ENCODE measurements at places on chromosomes 2 and 18.

- DNase-seq = no peak
These were observed 112.7 kb upstream of the TEKT4 start for GRCh38 chr2:94758546-94758945.

DNA sequence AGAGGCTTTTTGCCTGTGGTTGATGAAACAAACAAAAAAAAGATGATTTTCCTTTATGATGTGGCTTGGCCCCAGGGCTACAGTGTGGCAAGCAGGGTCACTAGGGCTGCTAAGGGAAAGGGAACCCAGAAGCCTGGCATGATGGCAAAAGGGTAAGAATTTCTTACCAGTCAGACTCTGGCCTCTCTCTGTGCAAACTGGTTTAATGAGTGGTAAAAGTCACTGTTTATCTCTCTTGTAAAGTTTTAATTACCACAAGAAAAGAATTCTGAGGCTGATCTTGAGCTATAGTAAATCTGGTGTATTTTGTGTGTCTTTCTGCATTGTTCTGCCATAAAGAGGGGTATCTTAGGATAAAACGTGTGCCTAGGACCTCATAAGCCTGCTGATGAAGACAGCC is 275.4 kb downstream of the STK39 start:
- no peak for DNase-seq

GRCh38 chr2:122680662-122681061 is 925.2 kb downstream of the TSN start:
- no peak for DNase-seq

GRCh38 chr18:44325903-44326635 is 354.6 kb upstream of the SETBP1 start:
- DNase-seq = no peak

GRCh38 chr2:128651000-128651399 is 332.3 kb upstream of the HS6ST1 start:
- DNase-seq = no peak

GRCh38 chr2:206562375-206562774 is 79.9 kb upstream of the FAM237A start:
- no peak for DNase-seq

GRCh38 chr2:24493713-24494112 is 2.7 kb downstream of the NCOA1 start:
- DNase-seq = no peak

GRCh38 chr18:73948497-73948896 is 199.1 kb downstream of the FBXO15 start:
- no peak for DNase-seq

- no peak for DNase-seq
These were observed 167.2 kb downstream of the TCF4 start for GRCh38 chr18:55420665-55421307.

- DNase-seq = no peak
These were observed 93.8 kb downstream of the ROCK2 start for GRCh38 chr2:11250400-11251196.

GRCh38 chr18:65901522-65901921 is 150.7 kb downstream of the CDH7 start:
- no peak for DNase-seq

DNA sequence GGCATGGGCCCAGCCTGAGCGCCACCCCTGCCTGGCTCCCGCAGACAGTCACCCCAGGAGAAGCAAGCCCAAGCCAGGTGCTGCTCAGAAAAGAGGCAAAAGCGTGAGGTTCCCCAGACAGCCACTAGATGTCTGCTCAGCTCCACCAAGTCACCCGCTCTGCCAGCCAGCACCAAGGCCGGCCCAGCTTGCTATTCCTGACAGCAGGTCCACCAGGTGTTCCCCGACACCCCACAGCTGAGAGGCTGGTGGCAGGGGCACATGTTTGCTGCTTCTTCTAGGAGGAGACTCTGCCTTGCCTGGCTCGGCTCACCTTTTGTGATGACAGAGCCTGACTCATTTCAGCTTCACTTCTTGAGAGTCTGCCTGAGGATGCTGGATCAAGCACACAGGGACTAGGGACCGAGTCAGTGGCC is 206.7 kb downstream of the MGAT5 start:
- DNase-seq = peak; percentile 72

DNA sequence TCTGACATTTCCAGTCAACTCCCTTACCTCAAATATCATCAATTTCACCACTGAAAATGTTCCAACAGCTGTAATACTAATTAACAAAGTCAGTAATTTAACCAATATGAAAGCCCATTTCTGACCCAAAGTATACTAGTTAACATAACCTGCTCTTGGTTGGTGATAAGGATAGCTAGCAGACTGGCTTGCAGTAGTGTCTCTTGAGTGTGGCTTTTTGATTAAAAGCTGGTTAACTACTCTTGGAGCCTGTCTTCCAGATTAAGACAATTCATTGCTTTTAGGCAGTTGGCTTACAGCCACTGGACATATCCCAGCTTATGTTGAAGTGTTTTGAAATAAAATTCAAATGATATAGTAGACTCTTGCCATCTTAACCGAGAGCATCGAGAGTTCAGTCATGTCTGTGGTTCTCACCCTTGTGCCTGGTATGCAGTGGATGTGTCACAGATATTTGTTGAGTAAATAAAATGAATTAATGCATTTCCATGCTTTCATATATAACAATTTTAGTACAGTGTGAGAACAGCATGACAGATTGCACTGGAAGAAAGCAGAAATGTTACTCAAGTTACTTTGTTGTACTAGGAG is 158.1 kb downstream of the TANC1 start:
- no peak for DNase-seq

DNA sequence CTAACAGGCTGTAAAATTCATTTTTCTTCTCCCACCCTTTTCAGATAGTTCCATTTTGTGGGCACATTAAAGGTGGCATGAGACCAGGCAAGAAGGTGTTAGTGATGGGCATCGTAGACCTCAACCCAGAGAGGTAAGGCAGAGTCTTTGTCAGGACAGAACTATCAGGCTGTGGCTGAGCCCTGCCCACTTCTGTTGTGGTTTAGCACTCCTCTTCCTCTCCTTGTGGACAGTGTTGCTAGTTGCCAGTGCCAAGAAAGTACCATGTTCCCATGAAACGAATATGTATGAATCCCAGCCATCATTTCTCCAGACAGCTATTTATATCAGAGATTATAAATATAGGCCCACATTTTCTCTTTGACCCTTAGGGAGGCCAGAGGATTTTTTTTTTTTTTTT is 1.6 kb downstream of the LGALSL start:
- DNase-seq = no peak

DNA sequence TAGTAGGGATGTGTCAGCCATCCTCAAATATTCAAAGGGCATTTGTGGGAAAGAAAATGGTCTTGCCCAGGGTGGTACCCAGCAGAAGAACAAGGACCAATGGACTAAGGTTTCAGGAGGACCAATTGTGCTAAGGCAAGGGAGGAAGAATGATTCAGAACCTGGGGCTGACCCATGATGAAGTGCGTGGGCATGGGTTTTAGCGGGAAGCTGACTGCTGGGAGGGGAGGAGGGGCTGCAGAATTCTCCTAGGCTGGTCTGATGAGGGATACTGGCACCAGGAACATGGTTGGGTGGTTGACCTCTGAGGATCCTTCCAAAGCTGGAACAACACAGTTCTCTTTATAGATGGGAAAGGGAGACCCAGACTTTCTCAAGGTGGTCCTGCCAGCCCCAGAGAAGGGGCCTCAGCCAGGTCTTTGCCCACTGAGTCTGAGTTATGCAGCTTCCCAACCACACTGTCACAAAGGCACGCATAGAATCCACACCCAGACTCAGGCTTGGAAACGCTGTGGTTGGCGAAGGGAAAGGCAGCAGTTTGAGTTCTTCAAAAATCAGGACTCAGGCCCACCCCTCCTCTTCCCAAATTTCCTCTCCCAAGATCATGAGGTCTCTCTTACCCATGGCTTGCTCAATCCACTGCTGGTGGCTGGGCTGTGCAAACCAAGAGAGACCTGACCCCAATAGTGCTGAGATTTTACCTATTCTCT is 37.3 kb downstream of the MARCO start:
- no peak for DNase-seq

GRCh38 chr18:2880473-2880872 is 33.7 kb downstream of the EMILIN2 start:
- DNase-seq = no peak

GRCh38 chr18:31658670-31659575 is 25.5 kb downstream of the B4GALT6 start:
- no peak for DNase-seq

DNA sequence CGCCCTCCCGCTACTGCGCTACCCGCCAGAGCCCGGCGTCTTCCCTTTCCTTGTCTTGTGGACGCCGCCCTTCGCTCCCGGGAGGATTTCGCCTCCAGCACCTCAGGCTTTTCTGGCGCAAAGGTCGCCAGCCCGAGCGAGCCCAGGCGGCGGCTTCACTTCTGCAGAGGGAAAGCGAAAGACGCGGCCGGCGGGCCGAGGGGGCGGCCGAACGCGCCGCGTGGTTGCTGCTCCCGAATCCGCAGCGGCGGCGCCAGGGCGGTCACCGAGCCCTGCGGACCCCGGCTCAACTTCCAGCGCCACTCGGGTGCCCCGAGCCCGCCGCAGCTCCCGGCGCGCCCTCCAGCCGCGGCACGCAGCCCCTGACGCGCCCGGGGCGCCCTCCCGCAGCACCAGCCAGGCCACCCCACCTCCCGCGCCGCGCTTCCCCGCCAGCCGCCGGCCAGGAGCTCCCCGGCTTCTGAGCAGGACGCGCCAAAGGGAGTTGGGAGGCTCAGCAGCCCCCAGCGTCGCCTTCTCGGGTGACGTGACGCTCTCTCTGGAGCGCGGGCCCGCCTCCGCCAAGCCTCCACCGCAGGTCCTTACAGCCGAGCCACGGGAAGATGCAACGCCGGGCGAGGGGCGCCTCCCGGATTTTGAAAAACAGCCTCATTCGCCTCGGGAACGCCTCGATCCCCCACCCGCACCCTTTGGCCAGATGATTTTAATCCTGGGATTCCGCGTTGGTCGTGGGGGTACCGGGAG is 84.9 kb upstream of the EPB41L3 start:
- DNase-seq = peak; percentile 70

DNA sequence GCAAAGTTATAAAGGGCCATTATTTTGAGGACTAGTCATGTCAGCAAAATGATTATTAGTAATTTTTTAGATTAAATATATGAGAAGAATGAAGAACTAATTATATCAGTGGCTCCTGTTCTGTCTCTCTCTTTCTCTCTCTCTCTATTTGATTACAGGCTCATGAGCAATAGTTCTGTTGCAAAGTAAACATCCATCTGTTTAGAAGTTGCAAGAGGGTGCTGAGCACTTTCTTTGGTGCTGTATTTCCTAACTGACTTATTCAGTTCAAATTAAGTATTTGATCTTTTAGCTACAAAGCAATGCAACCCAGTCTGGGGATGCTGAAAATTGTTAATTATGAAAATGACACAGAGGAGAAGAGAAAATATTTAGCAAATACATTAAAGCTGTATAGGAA is 408.1 kb upstream of the UBE2E3 start:
- no peak for DNase-seq

DNA sequence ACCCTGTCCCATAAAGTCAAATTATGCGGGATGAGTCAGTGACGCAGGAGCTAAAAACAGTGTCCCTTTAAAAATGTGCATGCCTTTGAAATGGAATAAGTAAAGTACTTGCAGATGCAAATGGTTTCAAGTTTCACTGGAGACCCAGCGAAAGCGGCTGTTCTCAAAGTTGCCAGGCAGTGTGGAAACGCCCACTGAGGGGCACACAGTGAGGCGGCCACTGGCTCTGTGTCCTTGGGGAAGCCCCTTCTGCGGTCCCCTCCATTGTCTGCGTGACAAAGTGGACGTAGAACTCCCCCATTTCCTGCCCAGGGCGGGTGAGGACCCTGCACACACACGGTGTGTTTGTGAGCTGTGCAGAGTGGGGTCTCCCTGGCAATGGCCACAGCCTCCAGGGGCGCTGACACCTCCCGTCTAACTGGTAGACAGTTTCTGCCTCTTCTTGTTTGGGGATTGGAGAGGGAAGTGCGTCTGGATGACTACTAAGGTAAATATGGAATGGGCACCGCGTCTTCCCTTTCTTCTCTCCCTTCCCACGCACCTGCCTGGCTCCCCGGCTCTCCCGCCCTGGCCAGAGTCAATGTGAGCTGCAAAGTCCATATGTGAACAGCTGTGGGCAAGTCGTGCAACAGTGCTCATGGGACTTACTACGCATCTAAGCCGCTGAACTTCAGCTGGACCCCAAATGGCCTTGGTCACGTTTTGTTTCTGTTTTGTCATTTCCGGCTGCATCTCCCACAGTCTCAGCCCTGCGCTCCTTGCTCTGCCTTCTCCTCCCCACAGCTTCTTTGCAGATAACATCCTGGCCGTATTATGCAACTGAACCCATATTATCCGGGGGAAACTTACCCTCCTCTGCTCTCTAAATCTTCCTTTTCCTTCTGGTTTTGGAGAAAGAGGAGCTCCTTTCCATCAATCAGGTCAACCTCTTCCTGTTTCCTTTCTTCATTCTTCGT is 33.7 kb upstream of the ZNF516 start:
- peak; percentile 82 for DNase-seq

DNA sequence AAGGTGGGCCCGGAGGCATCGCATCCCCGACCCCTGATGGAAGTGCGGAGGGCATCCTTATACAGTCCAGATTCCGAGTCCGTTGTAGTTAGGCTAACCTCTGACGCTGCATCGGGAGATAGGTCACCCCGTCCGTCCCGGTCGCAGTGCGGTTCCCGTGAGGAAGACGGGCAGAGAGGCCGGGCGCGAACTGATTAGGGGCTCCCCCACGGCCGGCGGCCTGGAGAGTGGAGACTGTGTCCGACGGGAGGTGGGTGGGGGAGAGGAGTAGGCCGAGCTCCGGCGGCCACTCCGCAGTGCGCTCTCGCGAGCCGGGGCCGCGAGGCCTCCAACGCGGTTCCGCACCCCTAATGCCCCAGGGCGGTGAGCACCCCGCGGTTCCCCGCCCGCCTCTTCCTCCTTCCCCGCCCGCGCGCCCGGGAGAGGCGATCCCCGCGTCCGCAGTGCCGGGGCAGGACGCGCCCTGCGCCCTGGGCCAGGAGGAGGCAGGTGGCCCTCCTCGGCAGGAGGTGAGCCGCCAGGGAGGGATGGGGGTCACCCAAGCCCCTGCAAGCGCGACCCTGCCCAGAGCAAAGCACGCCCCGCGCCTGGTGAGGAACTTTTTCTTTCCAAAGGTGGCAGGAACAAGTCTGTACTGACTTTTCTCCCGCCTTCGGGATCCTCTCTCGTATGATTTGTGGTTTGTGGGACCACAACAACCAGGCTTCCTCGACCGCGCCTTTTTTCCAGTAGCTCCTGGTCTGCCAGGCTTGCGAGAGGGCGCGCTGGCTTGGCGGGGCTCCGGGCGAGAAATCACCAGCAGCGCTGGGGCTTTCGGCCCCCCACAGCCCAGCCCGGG is 1.4 kb upstream of the SP5 start:
- no peak for DNase-seq

- no peak for DNase-seq
These were observed 4.5 kb downstream of the RBMS1 start for GRCh38 chr2:160489111-160489510.

GRCh38 chr2:132372276-132372675 is 44.3 kb upstream of the GPR39 start:
- no peak for DNase-seq
